ENCODE measurements at places on chromosomes 5 and 9.
A peak's percentile ranks its signal among the peaks of the same experiment; 100 is the strongest.

DNA sequence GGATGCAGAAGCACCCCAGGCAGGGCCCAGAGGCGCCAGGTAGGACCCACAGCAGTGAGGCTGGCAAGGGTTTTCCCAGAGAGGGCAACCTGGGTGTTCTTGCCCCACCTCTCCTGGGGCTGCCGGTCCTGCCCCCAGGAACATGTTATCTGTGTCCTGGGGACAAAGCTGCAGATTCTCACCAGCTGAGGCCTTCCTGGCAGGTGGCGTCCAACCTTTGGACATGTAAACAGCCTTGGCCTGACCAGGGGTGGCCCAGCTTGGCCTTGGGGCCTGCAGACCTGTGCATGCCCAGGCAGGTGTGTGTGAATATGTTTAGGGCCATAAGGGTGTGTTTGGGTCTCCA lies 101.8 kb upstream of the LARP1 start:
- no peak for DNase-seq

DNA sequence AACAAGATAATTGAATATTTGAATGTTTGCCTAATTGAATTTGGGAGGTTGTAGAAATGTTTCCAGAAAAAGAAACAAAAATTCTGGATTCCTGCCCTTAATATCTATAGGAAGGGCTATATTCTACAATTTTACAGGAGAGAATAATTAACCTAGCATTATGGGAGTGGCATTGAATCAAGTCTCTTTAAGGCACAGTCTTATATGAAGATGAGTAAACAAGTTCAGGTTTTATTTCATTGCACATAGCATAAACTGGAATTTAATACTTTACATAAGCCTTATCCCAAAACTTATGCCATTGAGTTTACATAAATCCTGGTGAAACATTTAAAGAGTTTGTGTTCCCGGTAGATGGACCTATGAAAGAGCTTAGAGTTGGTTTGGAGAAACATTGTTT lies 138.1 kb upstream of the ADAMTSL1 start:
- DNase-seq, result no peak

GRCh38 chr5:175795959-175796358 lies 75.4 kb upstream of the CPLX2 start:
- no peak for DNase-seq

DNA sequence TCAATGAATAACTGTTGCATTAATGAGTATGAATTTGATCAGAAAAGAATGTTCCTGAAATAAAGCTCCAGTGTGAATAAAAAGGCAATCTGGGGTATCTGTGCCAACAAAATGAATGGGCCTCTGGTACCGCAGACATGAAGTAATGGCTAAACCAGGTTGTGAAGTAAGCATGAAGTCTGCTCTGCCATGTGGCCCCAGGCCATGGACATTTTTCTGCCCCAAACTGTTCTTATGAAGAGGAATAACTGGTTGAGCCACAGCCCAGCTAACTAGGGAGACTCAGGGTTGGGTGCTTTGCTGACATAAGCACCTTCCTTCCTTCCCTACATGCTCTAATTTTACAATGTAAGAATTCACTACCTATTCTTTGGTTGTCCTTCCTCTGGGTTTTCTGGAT lies 147.4 kb upstream of the LRRTM2 start:
- DNase-seq, result no peak

GRCh38 chr5:32312197-32312594 lies 543 bp downstream of the MTMR12 start:
- peak; percentile 62 for DNase-seq

DNA sequence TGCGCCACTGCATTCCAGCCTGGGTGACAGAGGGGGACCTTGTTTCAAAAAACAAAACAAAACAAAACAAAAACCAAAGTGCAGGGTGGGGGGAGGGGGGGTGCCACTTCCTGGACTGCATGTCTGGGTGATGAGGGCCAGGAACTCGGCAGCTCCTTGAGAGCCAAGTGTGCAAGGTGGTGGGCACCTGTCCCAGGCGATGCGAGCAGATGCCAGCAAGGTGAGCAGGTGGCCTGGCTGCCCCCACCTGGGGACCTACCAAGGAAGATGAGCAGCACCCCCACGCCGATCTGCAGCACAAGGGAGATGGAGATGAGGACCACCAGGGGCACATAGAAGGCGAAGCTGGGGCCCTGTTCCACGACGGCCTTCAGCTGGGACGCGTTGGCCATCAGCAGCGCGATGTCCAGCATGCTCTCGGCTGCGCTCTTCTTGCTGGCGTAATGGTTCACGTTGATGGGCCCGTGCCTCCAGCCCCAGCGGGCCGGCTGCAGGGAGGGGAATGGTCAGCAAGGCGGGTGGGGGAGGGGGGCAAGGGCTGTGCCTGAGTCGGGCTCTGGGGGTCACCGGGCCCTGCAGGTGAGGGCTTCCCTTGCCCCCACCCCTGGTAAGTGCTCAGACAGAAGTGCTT lies 7.8 kb downstream of the NINJ1 start:
- no peak for DNase-seq

- DNase-seq, result no peak
These were observed 110.5 kb downstream of the EPB41L4A start for GRCh38 chr5:112308608-112309007.

DNA sequence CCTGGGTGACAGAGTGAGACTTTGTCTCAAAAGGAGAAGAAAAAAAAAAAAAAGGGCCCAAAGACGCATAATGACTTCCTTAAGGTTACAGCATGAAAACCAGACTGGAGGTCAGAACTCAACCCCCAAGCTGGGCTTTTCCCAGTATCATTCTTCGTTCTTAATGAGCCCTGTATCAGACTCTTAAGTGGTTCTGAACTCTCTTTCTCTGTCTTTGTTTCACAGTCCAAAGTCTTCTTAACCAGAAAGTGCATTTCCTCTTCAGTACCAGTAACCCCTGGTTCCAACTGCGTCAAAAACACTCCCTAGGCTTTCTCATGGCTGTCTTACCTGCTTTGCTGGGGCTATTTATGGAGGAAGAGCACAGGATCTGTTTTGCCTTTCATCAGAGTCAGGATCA lies 38.4 kb upstream of the SHB start:
- DNase-seq, result no peak

GRCh38 chr9:76926324-76926741 lies 20.4 kb upstream of the PRUNE2 start:
- DNase-seq, result peak; percentile 70

GRCh38 chr5:90015584-90016018 lies 394.0 kb downstream of the CETN3 start:
- peak; percentile 69 for DNase-seq

- DNase-seq, result no peak
These were observed 16.7 kb downstream of the FGD3 start for GRCh38 chr9:92963831-92964606.

- no peak for DNase-seq
These were observed 177.9 kb downstream of the CETN3 start for GRCh38 chr5:90231688-90232087.

DNA sequence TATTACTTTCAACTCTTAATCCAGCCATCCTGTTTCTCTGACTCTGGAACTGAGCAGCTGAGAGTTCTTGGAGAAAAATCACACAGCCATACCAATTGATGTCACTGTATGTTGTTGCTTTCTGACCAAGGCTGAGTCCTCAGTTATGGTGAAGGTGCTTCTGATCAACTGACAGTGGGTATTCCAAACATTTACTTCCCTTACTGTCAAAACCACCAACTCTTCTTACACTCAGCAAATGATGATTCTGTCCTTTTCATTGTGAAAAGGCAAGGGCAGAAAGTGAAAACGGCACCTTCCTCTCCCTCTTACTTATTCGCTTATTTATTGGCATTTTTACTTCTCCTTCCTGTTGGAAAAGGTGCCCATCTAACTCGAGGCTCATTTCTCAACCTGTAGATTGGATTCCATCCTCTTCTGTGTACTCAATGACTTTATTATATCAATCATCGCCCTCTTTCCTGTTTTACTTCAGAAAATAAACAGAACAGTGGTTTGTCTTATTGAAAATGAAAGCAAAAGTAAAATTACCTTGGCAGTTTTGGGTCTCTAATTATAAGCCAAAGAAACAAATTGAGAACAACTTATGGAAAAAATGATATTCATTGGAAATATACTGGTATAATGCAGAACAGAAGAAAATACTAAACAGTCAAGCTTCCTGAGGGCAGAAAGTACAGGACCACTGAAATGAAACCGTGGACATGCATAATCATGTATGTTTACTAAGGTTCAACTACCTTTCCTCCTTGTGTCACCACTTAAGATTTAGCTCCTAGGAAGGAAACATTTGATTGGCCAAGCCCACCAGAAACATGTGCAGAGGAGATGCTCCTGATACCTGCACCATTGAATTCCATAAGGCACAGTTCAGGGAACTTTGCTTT lies 104.5 kb upstream of the CHD1 start:
- DNase-seq, result peak; percentile 21

DNA sequence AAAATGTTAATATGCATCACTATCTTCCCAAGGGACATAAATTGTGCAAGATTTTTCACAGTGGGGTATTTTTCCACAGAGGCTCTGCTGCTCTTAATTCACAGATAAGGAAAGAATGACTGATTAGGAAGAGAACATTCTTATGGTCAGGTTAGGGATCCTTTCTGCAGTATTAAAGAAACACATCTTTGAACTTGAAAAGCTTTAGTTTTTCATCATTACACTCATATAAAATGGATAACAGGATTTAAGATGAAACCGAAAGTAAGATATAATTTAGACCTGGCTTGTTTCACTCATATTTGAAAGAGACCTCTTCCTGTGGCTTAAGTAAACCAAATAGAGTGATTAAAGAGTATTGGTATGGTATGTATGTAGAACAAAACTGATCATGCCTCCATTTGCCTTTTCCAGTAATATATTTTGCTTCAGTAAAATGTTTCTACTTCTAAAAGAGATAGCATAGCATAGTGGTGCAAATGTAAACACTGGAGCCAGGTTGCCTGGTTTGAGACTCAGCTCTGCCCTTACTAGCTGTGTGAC lies 160.0 kb downstream of the PRR16 start:
- peak; percentile 80 for DNase-seq

GRCh38 chr9:99197124-99197630 lies 24.6 kb downstream of the ALG2 start:
- no peak for DNase-seq

GRCh38 chr9:134992755-134993124 lies 75.0 kb upstream of the FCN1 start:
- DNase-seq, result no peak

GRCh38 chr5:120586646-120587045 lies 122.5 kb downstream of the PRR16 start:
- no peak for DNase-seq

DNA sequence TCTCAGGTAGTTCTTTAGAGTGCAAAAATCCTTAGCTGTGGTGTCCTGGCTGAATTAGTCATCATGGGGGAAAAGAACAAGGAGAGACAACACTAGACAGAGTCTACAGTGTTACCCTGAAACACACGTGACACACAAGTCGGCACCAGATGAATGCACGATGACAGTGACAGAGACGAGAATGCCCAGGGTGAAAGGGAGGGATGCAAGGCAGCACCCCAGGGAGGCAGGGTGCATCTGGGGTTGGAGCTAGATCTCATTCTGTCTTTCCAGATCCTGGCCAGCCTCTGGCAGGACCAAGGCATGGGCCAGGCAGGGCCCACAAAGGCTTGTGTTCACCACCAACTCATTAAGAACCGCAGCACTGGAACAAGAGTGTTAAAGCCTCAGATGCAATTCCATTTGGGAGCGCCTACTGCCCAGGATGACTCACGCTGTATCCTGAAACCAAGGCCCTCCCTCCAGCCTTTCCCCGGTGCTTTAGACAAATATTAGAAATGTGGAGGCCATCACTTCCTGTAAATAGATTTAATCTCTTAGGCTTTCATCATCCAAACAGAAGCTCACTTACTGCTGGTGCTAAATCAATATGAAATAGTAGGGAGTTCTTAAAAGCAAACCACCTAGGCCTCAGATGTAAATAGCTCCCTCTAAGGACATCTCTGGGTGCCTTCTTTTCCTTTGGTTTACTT lies 56.1 kb downstream of the IRX2 start:
- DNase-seq, result no peak

DNA sequence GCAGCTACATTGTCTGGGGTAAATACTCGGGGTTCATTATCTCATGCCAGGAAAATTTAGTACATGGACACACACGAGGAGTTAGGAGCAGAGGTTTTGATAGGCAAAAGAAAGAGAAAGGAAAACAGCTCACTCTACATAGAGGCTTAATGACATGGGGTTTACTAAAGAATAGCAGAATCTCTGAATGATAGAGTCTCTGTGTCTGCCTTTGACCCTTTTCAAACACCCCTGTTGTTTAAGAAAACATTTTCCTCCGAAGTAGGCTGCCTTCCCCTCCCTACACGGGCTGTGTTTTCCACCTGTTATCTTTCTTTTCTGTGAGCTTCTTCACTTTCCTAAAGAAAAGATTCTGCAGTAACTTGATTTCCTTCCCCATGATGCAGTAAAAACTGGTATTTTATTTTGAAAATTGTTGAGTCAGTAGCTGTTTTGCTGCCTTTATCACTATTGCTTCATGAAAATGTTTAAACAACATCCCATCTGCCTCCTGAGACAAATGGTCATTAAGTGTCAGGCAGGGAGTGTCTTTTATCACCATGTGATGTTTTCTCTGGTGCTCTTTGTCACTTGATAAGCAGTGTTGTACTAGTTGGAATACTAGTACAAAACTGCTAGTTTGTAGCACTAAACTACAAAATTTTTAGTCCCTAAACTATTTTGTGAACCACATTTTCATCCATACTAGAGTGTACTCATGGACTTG lies 76.6 kb downstream of the PPIC start:
- DNase-seq, result no peak

DNA sequence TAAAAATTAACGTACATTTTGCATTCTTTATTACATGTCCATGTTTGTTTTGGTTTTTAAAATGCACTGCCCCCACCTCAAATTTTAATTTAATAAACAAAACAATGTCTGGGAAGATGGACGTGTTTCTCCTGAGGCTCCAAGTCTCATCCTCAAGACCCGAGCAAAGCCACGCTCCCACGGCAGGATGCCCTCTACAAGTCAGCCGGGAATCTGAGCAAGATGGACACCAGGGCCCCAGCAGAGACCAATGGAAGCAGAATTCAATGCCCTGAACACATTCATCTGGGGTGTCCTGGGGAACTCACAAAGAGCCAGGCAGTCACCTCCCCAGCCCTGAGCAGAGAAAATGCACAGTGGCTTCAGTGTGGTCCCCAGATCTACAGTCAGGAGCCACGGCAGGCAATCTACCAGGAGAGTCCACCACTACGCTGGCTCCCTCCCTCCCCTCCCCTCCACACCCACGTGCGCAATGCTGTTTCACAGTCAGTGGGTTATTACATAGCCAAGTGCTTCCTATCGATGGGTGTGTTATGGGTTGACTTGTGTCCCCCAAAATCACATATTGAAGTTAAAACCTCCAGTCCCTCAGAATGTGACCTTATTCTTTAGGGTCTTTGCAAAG lies 129.8 kb downstream of the ROR2 start:
- no peak for DNase-seq

- no peak for DNase-seq
These were observed 218.1 kb downstream of the RAB3C start for GRCh38 chr5:58800861-58801540.

DNA sequence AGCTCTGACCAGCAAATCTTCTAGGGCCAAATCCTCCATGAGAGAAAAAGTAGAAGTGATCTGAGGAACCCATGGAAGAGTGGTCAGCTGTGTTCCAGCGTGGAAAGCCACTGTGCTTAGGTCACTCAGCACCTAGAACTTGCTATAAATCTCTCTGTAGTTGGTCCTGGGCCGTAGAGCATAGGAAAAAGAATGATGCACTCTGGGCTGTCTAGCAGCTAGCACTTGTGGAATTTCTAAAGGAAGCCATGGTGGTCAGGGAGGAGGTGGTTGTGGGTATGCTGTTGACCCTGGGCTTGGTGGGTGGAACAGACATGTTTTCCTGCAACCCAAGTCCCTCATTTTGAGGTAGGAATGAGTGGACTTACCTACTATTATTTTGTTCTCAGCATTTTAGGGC lies 48.1 kb downstream of the GGTA1 start:
- DNase-seq, result no peak

Data from choroid plexus epithelial cell (primary cell).